ENCODE measurements at places on chromosomes 6 and 20. TPM values are rescaled to one million over a fixed set of nuclear protein-coding genes. Genes with fewer than 3 reads are reported as not detected.

GRCh38 chr6:134477991-134478635, 160.2 kb upstream of the SGK1 start:
- no peak overlapping the region for H3K4me3 ChIP-seq
- DNase-seq, result no peak
- H3K4me1 ChIP-seq, result peaks cover 15% of the 10 kb centered on the region
- H3K27ac ChIP-seq, result no peak overlapping the region
- no peaks in the 10 kb centered on the region for H3K36me3 ChIP-seq

DNA sequence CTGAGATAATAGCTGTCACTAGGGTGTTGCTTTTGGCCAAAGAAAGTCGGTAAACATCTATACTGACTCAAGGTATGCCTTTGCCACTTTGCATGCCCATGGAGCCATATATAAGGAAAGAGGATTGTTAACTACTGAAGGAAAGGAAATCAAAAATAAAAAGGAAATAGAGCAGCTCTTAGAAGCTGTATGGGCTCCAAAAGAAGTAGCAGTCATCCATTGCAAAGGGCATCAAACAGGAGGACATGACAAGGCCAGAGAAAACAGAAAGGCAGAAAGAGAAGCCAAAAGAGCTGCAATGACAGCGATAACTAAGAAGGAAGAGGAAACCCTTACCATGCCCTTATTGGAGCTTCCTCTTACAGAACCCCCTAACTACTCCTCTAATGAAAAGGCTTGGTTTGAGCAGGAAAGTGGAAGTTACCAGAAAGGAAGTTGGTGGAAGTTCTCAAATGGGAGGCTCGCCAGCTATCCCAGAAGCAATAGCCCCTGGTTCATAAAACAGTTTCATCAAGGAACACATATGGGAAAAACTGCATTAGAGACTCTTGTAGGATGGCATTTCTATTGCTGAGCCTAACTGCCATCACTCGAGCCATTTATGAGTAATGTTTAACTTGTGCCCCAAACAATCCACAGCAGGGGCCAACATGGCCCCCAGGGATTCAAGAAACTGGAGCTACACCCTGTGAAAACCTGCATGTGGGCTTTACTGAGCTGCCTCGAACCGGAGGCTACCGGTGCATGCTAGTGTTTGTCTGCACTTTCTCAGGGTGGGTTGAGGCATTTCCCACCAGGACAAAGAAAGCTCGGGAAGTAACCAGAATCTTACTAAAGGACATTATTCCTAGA, 7.0 kb downstream of the IL22RA2 start:
- no peaks in the 10 kb centered on the region for H3K4me1 ChIP-seq
- H3K27me3 ChIP-seq, result no peaks in the 10 kb centered on the region
- no peak overlapping the region for H3K27ac ChIP-seq
- no peaks in the 10 kb centered on the region for H3K36me3 ChIP-seq
- no peak for DNase-seq

DNA sequence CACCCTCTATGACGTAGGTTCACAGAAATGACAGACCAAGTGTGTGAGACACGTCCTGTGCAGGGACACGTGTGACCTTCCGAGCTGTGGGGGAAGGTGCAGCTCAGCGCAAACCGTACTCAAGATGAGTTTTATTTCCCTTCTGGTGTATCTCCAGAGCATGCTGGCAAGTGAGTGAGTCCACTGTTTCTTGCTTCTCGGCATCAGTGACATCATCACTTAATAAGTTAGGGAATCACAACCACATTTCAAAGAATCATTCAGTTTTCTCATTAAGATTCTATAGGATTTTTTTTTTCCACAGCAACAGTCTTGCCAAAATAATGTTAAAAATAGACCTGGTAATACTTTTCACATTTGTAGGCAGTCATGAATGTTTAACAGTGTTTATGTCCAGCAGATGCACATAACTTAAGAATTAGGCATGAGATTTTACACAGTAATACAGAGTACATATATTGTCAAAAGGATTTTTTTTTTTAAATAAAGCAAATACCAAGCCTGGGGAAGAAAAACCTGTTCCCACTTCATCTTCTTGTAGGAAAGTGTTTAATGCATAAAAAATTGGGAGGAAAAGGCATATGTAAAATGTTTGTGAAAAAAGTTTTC, 417.8 kb downstream of the CDC5L start:
- DNase-seq, result peak; percentile 59
- no peak overlapping the region for H3K4me3 ChIP-seq
- no peaks in the 10 kb centered on the region for H3K36me3 ChIP-seq
- peaks cover 2% of the 10 kb centered on the region for H3K4me1 ChIP-seq

- no peak for DNase-seq
- H3K4me1 ChIP-seq, result no peaks in the 10 kb centered on the region
- no peaks in the 10 kb centered on the region for H3K36me3 ChIP-seq
- no peaks in the 10 kb centered on the region for H3K27me3 ChIP-seq
- no peak overlapping the region for H3K27ac ChIP-seq
Measured at GRCh38 chr6:13544454-13545186, 29.8 kb upstream of the SIRT5 start.

GRCh38 chr6:140708441-140708840, 1334.0 kb upstream of the CITED2 start:
- H3K36me3 ChIP-seq, result no peaks in the 10 kb centered on the region

- H3K4me3 ChIP-seq, result peak overlapping the region; percentile 87
- peaks cover 22% of the 10 kb centered on the region for H3K27me3 ChIP-seq
- no peak for DNase-seq
- H3K27ac ChIP-seq, result peak overlapping the region; percentile 99
- H3K36me3 ChIP-seq, result peaks cover 11% of the 10 kb centered on the region
Measured at GRCh38 chr20:62120990-62121775, 1.1 kb upstream of the LSM14B start.

GRCh38 chr6:106770663-106771062, 141.3 kb downstream of the QRSL1 start:
- peaks cover 22% of the 10 kb centered on the region for H3K4me1 ChIP-seq
- no peaks in the 10 kb centered on the region for H3K27me3 ChIP-seq
- H3K27ac ChIP-seq, result no peak overlapping the region

DNA sequence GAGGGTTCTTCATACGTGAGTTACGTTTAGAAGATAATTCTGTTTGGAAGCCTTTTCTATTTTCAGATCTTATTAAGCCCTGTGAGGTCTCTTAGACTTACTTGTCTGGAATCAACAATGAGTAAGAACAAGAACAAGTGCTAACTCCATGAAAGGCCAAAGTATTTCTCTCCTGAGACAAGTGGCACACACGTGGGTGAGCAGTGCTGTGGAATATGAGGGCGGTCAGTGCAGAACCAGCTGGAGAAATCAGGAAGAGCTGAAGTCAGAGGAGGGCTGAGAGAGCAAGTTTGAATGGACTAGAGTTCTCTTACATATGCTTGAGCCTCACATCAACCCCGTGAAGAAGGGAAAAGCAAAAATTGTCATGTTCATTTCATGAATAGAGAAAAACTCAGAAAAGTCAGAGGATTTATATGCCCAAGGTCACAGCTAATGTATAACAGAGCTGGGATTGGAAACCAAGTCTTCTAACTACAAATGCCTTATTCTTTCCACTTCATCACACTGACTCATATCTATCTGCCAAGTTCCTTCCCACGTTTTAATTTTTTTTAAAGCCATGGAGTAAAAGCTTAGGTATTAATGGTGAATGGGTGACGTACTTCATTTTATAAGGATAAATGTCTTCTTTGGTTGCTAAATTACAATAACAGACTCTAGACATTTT, 201.3 kb upstream of the DTNBP1 start:
- H3K36me3 ChIP-seq, result no peaks in the 10 kb centered on the region
- no peak overlapping the region for H3K27ac ChIP-seq
- H3K27me3 ChIP-seq, result no peaks in the 10 kb centered on the region
- no peak for DNase-seq
- H3K4me3 ChIP-seq, result no peak overlapping the region

DNA sequence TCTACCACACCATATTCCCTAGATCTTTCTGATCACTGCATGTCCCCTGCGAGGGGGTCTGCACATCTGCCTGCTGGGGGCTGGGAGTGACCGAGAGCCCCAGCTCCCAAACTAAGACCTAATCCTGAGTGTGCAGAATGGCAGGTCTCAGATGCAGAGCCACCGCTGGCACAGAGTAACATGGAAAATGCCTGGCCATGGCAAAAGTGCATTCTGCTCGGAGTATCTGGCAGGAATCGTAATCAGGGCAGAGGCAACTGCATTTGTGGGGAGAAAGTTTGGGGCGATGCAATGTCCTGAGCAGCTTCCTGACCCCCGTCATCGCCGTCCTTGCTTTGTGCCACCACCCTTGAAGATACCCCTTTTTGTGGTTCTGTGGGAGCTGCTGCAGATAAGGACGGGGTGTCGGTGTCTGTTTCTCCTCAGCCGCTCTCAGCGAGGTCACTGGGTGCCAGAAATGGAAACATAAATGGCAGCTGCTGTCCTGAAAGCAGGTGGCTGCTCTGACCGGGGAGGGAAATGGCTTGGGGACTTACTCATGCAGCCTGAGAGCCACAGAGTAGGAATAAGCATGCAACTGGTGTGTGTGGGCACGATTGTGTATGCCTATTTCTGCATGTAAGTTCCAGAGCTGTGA, 157.9 kb downstream of the LY86 start:
- H3K4me1 ChIP-seq, result peaks cover 9% of the 10 kb centered on the region
- H3K27me3 ChIP-seq, result no peaks in the 10 kb centered on the region
- H3K36me3 ChIP-seq, result no peaks in the 10 kb centered on the region
- no peak overlapping the region for H3K27ac ChIP-seq
- no peak for DNase-seq
- H3K4me3 ChIP-seq, result no peak overlapping the region

- H3K4me3 ChIP-seq, result no peak overlapping the region
- peaks cover 97% of the 10 kb centered on the region for H3K36me3 ChIP-seq
- peaks cover 13% of the 10 kb centered on the region for H3K4me1 ChIP-seq
- no peak for DNase-seq
Measured at GRCh38 chr20:36919715-36920333, 31.7 kb downstream of the SAMHD1 start.

DNA sequence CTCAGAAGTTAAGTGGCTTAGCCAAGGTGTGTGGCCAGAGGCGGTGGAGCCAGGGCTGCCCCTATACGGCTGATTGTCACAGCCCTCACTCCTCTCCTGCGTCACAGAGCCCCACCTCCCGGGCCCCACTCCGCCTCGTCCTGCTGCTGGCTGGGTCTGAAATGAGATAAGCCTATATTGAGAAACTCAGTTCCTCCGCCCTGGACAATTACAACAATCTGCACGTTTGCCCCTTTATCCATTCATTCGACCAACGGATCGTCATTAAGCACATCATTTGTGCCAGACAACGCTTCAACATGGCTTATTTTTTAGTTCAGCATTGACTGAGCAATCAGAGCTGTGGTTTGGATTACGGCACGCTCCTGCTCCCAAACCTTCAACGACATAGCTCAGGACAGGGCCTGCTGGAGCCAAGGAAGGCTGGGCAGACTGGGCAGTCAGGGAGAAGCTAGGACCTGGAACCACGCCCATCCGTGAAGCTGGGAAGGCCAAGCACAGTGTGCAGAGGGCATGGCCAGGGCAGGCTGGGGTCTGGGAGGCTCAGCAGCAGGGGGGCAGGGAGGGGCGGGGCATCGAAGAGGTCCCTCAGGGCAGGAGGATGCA, 16.6 kb upstream of the EZR start:
- H3K4me3 ChIP-seq, result no peak overlapping the region
- peaks cover 14% of the 10 kb centered on the region for H3K4me1 ChIP-seq
- peak overlapping the region; percentile 82 for H3K27ac ChIP-seq
- H3K27me3 ChIP-seq, result no peaks in the 10 kb centered on the region

- H3K27ac ChIP-seq, result no peak overlapping the region
- H3K4me3 ChIP-seq, result no peak overlapping the region
- no peak for DNase-seq
- H3K4me1 ChIP-seq, result no peaks in the 10 kb centered on the region
- H3K27me3 ChIP-seq, result no peaks in the 10 kb centered on the region
Measured at GRCh38 chr6:4664911-4665310, 111.3 kb upstream of the CDYL start.

DNA sequence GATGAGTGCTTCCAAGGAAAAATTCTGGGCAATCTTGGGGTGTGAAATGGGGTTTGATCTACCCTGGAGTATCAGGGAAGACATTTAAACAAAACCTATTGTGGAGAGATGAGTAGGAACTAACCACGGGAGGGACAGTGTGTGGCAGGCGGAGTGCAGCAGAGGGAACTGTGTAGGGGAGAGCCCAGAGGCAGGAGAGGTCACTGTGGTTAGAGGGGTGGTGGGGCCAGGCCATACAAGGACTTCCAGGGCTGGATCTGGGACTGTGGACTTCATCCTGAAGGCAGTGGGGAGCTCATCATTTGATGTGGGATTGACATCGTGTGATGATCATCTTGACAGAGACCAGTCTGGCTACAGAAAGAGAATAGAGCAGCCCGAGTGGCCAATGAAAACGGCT, 89.0 kb downstream of the TOX2 start:
- no peaks in the 10 kb centered on the region for H3K4me1 ChIP-seq
- no peak overlapping the region for H3K4me3 ChIP-seq

DNA sequence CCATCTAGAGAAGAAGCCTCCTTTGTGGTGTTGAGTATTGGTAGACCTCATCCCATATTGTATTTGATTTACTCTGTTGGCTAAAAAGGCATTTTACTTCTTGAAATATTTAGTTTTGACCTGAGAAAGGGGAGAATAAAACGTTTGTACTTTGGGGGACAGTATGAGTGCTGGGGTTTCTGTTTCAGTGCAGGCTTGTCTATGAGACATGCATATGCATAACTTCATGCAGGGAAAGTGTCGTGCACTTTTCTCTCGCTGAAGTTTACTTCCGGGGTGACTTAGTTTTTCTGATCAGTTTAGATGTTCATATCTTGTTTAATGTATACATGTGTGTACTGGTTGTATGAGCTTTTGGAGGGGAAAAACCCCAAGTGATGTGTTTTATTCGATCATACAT, 59.5 kb downstream of the UTRN start:
- H3K27ac ChIP-seq, result no peak overlapping the region
- H3K36me3 ChIP-seq, result no peaks in the 10 kb centered on the region
- no peak for DNase-seq
- H3K27me3 ChIP-seq, result no peaks in the 10 kb centered on the region
- peaks cover 79% of the 10 kb centered on the region for H3K4me1 ChIP-seq
- peak overlapping the region; percentile 10 for H3K4me3 ChIP-seq

DNA sequence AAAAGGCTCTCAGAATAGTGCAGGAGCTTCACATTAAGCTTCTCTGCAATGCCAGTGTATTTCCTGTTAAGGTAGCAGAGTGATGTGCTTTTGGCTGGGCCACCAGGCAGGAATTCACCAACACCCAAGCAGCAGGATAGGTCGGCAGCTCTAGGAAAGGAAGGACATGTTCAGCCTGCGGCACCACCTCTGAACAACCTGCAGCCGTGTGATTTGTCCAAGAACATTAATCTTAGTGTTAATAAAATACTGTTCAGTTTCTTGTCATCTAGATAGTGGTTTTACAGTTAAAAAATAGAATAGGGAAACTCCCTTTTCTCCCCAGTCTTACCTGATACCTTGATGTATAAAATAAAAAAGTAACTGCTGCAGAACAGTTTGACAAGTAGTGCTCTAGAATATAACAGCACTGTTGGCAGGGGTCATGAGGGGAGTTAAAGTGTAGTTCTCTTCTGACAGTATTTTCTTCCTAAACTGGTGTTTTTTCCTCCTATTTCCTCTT, 18.8 kb downstream of the ZNF292 start:
- H3K4me1 ChIP-seq, result peaks cover 71% of the 10 kb centered on the region
- no peak overlapping the region for H3K4me3 ChIP-seq
- H3K27ac ChIP-seq, result no peak overlapping the region
- no peaks in the 10 kb centered on the region for H3K27me3 ChIP-seq

The TCP11 gene
- total RNA-seq, result not detected

The ABCF1 gene
- 7.6 TPM for total RNA-seq

The ASIP gene
- total RNA-seq, result not detected

The CLIC5 gene
- total RNA-seq, result 2.0 TPM

The CFAP61 gene
- not detected for total RNA-seq

The ANKRD6 gene
- 4.2 TPM for total RNA-seq

The ATAT1 gene
- 7.2 TPM for total RNA-seq

The STMN3 gene
- total RNA-seq, result 5.5 TPM

The DEFB132 gene
- not detected for total RNA-seq

The DNAH8 gene
- not detected for total RNA-seq

The PRSS35 gene
- 6.4 TPM for total RNA-seq

The MATN4 gene
- 0.37 TPM for total RNA-seq

All from stomach (tissue), 19 donors.